ENCODE measurements at places on chromosomes 2 and 18.
A peak's percentile ranks its signal among the peaks of the same experiment; 100 is the strongest.

GRCh38 chr2:61763605-61764034, 90.2 kb downstream of the FAM161A start:
- no peak for DNase-seq
- no peaks in the 10 kb centered on the region for H3K36me3 ChIP-seq
- H3K27ac ChIP-seq = peak overlapping the region; percentile 97

DNA sequence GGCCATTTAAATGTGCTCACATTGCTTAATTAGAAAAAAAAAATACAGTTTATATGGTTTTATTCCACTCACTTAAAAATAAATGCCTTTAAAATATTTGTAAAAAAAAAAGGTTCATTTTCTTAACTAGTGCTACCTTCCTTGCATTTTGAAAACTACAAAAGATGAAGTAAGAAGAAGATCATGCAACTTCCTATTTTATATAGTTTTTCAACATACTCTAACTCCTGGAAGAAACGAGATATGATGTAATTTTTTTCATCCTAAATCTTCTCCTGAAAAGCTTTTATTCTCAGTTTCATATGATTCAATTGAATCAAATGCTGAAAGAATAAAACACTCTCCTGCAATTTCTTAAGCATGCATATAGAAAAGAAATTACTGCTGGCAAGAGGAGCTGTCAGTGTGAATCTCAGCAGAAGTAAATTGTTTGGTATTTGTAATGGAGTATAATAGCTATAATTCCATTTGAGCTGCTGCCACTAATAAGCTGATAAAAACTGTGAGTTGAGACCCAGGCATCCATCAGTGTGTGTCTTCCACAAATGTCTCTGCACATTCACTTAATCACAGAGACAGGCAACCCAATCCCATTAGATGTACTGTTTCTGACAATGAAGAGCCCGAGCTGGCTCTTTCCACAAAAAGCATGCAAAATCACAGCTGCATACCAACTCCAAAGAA, 3.7 kb downstream of the FTCDNL1 start:
- H3K4me3 ChIP-seq = no peak overlapping the region
- H3K27me3 ChIP-seq = no peaks in the 10 kb centered on the region
- peaks cover 4% of the 10 kb centered on the region for H3K36me3 ChIP-seq
- H3K4me1 ChIP-seq = no peaks in the 10 kb centered on the region
- no peak overlapping the region for H3K27ac ChIP-seq

GRCh38 chr2:39851251-39851650, 72.2 kb upstream of the THUMPD2 start:
- H3K4me1 ChIP-seq = peaks cover 14% of the 10 kb centered on the region
- DNase-seq = no peak
- no peak overlapping the region for H3K27ac ChIP-seq
- H3K36me3 ChIP-seq = no peaks in the 10 kb centered on the region
- no peak overlapping the region for H3K4me3 ChIP-seq

- peaks cover 35% of the 10 kb centered on the region for H3K4me1 ChIP-seq
- no peaks in the 10 kb centered on the region for H3K27me3 ChIP-seq
- H3K4me3 ChIP-seq = no peak overlapping the region
- DNase-seq = no peak
- peak overlapping the region; percentile 33 for H3K27ac ChIP-seq
Measured at GRCh38 chr2:46032161-46032813, 264.9 kb upstream of the EPAS1 start.

DNA sequence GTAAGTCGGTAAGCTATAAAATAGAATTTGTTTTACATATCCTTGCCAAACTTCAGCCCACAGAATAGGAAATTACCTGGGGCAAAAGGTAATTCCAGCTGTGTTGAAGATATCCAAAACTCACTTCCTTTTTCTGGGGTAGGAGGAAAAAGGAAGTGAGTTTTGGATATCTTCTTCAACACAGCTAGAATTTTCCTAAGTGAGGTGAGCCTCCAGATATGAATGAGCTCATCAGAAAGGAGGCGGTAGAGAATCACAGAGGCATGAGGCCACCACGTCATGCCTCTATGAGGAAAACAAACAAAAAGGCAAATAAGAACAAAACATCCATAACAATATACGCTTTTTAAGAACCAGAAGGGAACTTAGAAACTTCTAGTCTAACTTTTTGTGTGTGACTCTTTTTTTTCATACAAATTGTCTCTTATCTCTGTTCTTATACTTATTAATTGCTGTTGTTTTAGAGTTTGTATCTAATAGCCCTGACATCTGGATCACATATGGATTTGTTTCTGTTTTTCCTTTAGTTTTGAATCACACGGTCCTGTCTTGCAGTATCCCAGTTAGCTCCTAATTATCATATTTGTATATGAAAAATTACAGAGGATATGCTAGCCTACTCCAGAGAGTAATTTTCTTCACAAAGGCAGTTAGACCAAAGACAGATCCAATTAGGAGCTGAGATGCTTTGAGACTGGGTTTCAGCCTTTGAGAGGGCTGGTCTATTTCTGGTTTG, 104.5 kb downstream of the RBM43 start:
- no peaks in the 10 kb centered on the region for H3K36me3 ChIP-seq
- no peak for DNase-seq
- no peak overlapping the region for H3K4me3 ChIP-seq
- no peaks in the 10 kb centered on the region for H3K27me3 ChIP-seq

GRCh38 chr2:181924336-181924735, 32.8 kb downstream of the ITPRID2 start:
- H3K4me3 ChIP-seq = no peak overlapping the region
- DNase-seq = no peak
- no peaks in the 10 kb centered on the region for H3K27me3 ChIP-seq
- H3K36me3 ChIP-seq = peaks cover 32% of the 10 kb centered on the region
- peaks cover 17% of the 10 kb centered on the region for H3K4me1 ChIP-seq

- H3K36me3 ChIP-seq = no peaks in the 10 kb centered on the region
- no peak overlapping the region for H3K27ac ChIP-seq
- H3K4me1 ChIP-seq = no peaks in the 10 kb centered on the region
- no peak overlapping the region for H3K4me3 ChIP-seq
Measured at GRCh38 chr2:85455552-85456090, 37.1 kb downstream of the SH2D6 start.

- no peak overlapping the region for H3K4me3 ChIP-seq
- no peaks in the 10 kb centered on the region for H3K36me3 ChIP-seq
- H3K27me3 ChIP-seq = no peaks in the 10 kb centered on the region
- no peak overlapping the region for H3K27ac ChIP-seq
- no peak for DNase-seq
- H3K4me1 ChIP-seq = no peaks in the 10 kb centered on the region
Measured at GRCh38 chr18:73990258-73990657, 157.4 kb downstream of the FBXO15 start.

DNA sequence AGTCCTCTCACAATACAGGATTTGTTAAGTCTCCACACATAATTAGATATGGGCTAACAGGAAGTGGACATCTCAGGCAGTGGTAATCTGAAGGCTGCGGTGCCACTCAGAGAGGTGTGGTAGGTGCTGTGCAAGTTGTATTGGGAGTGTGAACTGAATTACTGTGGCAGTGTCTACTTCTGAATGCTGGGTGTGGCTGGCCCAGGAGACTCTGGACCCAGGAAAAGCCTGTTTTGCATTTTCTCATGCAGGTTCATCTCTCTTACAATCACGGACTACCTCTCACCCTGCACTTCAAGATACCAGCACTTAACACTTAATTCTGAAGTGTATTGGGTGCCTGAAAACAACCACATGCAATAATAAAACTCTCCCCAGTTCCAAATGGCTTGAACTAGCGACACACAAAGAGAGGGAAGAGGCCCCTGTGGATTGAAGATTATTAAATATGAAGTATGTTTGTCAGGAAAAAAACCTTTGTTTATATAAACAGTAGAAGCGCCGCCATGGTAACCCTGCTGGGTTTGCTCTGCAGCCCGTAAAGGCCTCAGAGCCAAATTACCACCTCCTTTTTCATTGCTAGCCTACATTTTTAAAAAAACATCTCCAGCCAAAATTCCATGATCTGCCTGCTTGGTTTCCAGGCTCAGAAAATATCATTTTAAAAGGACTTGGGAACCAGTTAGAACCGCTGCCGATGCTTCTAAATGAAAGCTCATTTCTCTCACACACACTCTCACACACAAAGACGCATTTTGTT, 77.5 kb downstream of the GFPT1 start:
- no peaks in the 10 kb centered on the region for H3K36me3 ChIP-seq
- no peak overlapping the region for H3K4me3 ChIP-seq
- DNase-seq = no peak
- peak overlapping the region; percentile 73 for H3K27ac ChIP-seq
- H3K4me1 ChIP-seq = peaks cover 54% of the 10 kb centered on the region

DNA sequence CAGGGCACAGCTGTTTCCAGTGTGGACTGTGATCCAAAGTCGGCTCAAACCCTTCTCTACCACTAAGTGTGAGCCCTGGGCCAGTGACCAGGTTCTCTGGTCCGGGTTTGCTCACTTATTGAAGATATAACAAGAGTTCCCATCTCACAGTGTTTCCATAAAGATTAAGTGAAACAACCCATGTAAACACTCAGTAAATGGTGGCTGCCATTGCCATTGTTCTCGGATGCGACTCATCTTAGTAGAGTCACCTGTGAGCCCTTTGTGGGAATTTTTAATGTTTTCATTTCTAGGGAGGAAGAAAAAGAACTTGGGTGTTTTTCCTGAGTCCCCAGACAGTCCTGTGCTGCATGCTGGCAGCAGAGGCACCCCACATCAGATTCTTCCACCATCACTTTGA, 53.4 kb downstream of the TPGS2 start:
- no peak for DNase-seq
- no peaks in the 10 kb centered on the region for H3K36me3 ChIP-seq
- no peak overlapping the region for H3K4me3 ChIP-seq
- no peak overlapping the region for H3K27ac ChIP-seq
- no peaks in the 10 kb centered on the region for H3K4me1 ChIP-seq

DNA sequence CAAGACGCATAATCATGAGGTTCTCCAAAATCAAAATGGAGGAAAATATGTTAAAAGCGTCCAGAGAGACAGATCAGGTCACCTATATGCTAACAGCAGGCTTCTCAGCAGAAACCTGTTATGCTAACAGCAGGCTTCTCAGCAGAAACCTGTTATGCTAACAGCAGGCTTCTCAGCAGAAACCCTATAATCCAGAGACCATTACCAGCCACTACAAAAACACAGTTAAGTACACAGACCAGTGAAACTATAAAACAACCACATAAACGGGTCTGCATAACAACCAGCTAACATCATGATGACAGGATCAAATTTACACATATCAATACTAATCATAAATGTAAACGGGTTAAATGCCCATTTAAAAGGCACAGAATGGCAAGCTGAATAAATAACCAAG, 1548.4 kb upstream of the TMEFF2 start:
- H3K36me3 ChIP-seq = no peaks in the 10 kb centered on the region
- no peaks in the 10 kb centered on the region for H3K4me1 ChIP-seq
- no peak overlapping the region for H3K27ac ChIP-seq
- no peaks in the 10 kb centered on the region for H3K27me3 ChIP-seq

DNA sequence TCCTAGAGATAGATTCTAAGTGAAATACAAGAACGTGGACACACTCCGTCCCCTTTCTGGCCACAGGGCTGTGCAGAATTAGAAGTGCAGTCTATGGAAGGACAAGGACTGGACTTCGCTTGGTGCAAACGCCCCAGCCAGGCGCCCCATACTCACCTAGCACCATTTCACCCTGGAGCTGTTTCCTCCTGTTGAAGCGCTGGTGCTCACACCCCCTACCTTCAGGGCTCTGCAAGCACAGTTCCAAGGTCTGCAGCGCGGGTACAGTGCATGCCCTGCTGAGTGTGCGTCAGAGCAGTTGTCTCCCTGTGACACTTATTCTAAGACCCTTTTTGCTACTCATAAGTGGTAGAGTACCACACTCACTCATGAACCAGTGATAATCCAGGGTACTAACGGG, 3.0 kb downstream of the HPCAL1 start:
- no peaks in the 10 kb centered on the region for H3K36me3 ChIP-seq
- H3K4me1 ChIP-seq = peaks cover 46% of the 10 kb centered on the region
- no peak overlapping the region for H3K4me3 ChIP-seq
- peak overlapping the region; percentile 42 for H3K27ac ChIP-seq
- no peak for DNase-seq
- no peaks in the 10 kb centered on the region for H3K27me3 ChIP-seq

GRCh38 chr2:167345559-167345958, 457.3 kb downstream of the XIRP2 start:
- no peaks in the 10 kb centered on the region for H3K27me3 ChIP-seq
- no peak overlapping the region for H3K27ac ChIP-seq
- H3K4me3 ChIP-seq = no peak overlapping the region

DNA sequence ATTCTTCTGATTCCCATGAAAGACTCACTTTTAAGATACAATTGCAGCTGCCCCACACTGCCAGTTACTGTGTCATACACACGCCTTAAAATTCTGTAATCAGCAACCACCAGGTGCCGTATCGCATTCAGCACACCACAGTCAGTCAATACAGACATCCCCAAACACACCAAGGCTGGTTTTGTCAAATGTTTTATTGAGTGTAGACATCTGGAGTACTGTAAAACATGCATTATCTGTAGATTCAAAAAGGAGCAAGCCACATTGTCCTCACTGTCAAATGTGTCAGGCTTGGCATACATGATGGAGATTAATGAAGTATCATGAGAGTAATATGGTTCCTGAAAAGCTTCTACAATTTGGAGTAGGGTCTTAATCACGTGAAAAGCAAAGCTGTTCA, 109.7 kb upstream of the SP3 start:
- no peak overlapping the region for H3K27ac ChIP-seq
- no peak overlapping the region for H3K4me3 ChIP-seq
- H3K4me1 ChIP-seq = no peaks in the 10 kb centered on the region
- no peaks in the 10 kb centered on the region for H3K27me3 ChIP-seq
- no peak for DNase-seq
- no peaks in the 10 kb centered on the region for H3K36me3 ChIP-seq

GRCh38 chr2:26609839-26610277, 31.3 kb downstream of the CIB4 start:
- no peak overlapping the region for H3K27ac ChIP-seq
- peaks cover 41% of the 10 kb centered on the region for H3K4me1 ChIP-seq
- no peak for DNase-seq
- no peaks in the 10 kb centered on the region for H3K27me3 ChIP-seq
- no peaks in the 10 kb centered on the region for H3K36me3 ChIP-seq

DNA sequence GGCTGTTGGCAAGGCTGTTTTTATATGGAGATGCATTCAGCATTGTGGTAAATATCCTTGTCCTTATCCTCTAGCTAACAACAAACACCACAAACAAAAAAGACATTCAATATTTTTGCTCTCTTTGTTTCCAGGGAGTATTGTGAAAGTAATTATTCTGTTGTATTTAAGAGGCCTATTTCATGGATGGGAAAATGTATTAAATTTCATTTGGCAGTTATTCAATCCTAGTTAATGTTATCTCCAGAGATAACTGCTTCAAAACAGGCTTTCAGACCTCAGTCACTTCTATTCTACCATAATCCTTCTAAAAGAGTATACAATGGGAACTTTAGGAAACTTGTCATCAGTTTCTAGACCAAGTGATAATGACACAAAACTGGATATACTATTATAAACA, 280.5 kb upstream of the CCDC68 start:
- DNase-seq = no peak
- no peaks in the 10 kb centered on the region for H3K27me3 ChIP-seq
- H3K4me1 ChIP-seq = peaks cover 38% of the 10 kb centered on the region
- no peaks in the 10 kb centered on the region for H3K36me3 ChIP-seq
- no peak overlapping the region for H3K27ac ChIP-seq

- H3K4me1 ChIP-seq = peaks cover 8% of the 10 kb centered on the region
- H3K4me3 ChIP-seq = no peak overlapping the region
- no peaks in the 10 kb centered on the region for H3K36me3 ChIP-seq
Measured at GRCh38 chr2:20108655-20109396, 57.4 kb upstream of the LAPTM4A start.

- H3K27ac ChIP-seq = no peak overlapping the region
- H3K36me3 ChIP-seq = no peaks in the 10 kb centered on the region
- no peak for DNase-seq
- H3K4me1 ChIP-seq = no peaks in the 10 kb centered on the region
- no peak overlapping the region for H3K4me3 ChIP-seq
Measured at GRCh38 chr2:28977176-28977875, 3.8 kb upstream of the TOGARAM2 start.
